Fibroblast of skin of right biceps (primary cell): ENCODE measurements at places on chromosomes 11 and 22.

- no peak for DNase-seq
Observed at GRCh38 chr22:42928969-42929837, 72.1 kb upstream of the ARFGAP3 start.

GRCh38 chr11:93652161-93652597 is 9.3 kb upstream of the CEP295 start:
- peak; percentile 47 for DNase-seq

DNA sequence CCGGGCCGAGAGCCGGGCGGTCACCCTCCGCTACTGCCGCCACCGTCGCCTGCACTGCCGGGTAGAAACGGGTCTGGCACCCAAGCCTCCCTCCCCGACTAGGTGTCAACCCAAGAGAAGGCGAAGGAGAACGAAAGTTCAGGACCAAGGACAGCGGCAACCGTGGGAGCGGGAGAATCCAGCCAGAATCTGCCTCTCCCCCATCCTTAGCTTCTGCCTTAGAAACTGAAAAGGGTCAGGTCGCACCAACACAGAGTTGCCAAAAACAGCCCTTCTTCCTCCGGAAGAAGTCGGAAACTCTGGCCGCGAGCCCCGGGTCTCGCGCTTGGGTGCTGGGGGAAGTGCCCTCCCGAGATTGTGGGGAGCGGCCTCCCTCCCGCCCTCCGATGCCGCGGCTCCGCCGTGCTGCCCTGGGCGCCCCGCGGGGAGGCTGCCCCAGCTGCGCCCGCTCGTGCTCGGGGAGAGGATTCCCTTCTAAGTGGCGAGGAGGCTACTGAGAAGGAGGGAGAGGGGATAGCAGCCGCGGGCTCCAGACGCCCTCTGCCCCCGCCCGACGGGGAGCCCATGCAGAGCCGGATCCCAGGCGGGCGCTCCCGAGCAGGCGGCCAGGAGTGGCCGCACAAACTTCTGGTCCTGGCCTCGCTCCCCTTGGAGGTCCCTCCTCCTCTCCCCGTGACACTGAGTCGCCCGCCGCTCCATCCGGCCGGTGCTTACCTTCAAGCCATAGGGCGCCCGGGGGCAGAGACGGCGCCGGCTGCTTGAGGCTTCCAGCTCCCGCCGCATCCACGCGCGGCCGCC is 637 bp downstream of the DRD2 start:
- peak; percentile 79 for DNase-seq

GRCh38 chr22:39349967-39350726 is at the start of gene SYNGR1:
SYNGR1 (plus strand) TSS chr22:39349991; CDS start chr22:39350011, 20 bp downstream.
- DNase-seq: no peak

DNA sequence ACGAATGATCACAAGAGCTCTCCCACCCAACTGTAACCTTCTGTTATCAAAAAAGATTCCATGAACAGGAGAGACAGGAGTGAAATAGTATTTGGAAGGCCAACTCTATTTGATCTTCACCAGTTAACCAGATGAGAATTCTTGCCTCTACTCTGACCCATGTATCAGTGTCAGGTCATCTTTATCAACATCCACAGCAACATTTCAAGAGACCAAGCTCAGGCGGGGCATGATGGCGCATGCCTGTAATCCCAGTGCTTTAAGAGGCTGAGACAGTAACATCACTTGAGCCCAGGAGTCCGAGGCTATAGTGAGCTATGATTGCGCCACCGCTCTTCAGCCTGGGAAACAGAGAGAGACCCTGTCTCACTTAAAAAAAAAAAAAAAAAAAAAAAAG is 62.3 kb downstream of the GAB2 start:
- no peak for DNase-seq

GRCh38 chr11:1487091-1487850 is 692 bp upstream of the MOB2 start:
- no peak for DNase-seq

DNA sequence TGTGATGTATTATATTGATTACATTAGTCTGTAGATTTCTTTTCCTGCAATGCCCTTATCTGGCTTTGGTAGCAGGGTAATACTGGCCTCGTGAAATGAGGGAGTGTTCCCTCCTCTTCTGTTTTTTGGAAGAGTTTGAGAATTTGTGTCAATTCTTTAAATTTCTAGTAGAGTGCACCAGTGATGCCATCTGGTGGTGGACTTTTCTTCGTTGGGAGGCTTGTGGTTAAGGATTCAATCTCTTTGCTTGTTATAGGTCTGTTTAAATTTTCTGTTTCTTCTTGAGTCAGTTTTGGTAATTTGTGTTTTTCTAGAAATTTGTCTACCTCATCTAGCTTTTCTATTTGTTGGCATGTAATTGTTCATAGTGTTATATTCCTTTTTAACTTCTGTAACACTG is 18.9 kb downstream of the SHANK3 start:
- DNase-seq: no peak

- no peak for DNase-seq
Observed at GRCh38 chr11:40819230-40819629, 640.2 kb downstream of the LRRC4C start.

DNA sequence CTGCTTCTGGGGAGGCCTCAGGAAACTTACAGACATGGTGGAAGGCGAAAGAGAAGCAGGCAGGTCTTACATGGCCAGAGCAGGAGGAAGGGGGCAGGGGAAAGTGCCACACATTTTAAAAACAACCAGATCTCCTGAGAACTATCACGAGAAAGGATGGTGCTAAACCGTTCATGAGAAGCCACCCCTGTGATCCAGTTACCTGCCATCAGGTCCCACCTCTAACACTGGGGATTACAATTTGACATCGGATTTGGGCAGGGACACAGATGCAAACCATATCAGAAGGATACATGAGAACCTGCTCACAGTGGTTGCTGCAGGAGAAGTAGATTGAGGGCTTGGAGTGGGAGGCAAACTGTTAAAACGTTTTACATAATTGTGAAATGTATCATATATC is 152.2 kb downstream of the ADAMTS15 start:
- DNase-seq: no peak

DNA sequence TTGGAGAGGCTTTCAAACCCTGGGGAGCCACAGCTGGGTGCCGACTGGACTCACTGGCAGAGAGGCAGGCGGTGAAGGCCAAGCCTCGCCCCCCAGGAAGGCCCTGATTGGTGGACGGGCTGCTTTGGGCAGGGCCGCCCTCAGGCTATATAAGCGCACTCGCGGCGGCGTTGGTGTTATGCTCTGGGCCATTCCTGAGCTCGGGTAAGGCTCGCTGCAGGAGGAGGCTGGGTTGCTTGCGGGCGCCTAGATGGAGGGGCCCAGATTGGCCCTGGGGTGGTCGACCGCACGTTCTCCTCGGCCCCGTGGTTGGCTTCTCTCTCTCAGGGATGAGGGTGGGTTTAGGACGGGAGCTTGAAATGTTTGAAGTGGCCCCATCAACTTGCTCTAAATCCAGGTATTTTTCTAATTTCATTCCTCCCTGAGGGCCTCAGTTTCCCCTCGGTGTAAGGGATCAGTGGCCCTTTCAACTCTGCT is at the start of gene SPDYC:
TSS of gene SPDYC (plus strand) at position 176 of the 477 bp plus-strand sequence. CDS start 1,125 bp downstream, outside the sequence.
- no peak for DNase-seq

DNA sequence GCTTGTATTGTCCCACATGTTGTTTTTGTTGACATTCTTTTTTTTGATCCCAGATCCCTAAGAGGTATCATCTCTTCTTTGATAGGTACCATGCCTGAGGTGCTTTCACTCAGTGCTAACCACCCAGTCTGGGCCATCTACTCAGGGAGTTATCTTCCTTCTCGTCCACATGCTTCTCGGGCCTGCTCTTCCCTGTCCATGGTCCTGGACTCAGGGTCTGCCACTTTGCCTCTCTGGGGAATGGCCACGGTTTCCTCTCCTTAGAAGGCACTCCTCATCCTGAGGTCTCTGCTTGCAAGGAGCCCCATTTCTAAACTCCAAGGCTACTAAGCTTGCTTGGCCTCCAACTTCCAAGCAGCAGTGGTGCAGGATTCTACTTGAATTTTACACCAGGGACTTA is 227.0 kb upstream of the NCAM1 start:
- DNase-seq: peak; percentile 54

DNA sequence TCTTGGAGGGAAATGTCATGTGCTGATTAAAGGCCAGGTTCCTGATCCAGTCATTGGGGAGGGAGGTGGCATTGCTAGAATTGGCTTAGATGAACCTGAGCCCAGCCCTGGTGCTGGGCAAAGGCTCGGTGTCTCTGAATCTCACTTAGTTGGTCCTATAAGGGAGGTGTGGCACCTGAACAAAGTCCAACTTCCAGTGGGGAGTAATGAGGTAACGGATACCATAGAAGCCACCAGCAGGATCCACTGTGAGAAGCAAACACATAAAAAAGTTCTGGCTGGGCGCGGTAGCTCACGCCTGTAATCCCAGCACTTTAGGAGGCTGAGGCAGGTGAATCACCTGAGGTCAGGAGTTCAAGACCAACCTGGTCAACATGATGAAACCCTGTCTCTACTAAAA is 26.6 kb downstream of the PRDM11 start:
- DNase-seq: no peak

DNA sequence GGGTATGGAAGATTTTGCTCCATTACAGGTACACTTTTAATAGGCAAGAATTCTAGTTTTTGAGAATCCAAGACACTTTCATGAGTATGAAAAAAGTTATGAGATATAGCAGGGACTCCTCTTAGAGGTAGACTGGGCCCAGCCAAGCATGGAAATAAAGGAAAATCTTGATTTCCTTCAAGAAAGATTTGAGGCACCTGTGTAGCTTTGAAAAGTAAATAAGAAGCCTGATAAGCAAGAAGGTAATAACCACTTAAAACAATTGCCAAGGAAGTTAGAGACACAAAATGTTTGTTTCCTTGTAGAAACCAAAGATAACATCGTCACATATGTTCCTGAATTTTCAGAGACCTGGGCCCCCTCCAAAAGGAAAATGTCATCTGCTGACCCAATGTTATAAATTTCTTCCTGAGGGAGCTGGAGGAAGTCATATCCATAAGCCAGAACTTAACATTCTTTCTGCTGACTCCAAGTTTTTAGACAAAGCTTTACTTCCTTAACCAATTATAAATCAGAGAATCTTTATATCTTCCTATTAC is 314.5 kb upstream of the ANO3 start:
- DNase-seq: no peak

DNA sequence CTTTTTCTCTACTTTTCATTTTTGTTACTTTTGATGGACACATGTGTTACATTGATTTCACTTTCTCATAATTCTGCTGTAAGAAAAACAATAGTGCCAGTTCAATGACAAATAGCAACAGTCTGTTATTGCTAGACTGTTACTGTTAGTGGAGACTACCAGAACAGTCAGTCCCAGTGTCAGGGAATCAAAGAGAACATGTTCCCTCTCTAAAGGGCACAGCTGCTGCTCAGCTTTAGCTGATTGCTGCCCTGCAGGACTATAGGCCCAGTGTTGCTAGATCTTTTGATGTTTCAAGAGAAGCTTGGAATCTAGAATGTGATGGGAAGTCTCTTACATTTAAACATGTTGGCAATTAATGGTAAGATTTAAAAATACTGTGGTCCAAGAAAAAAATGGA is 3.4 kb downstream of the BIRC3 start:
- DNase-seq: no peak

DNA sequence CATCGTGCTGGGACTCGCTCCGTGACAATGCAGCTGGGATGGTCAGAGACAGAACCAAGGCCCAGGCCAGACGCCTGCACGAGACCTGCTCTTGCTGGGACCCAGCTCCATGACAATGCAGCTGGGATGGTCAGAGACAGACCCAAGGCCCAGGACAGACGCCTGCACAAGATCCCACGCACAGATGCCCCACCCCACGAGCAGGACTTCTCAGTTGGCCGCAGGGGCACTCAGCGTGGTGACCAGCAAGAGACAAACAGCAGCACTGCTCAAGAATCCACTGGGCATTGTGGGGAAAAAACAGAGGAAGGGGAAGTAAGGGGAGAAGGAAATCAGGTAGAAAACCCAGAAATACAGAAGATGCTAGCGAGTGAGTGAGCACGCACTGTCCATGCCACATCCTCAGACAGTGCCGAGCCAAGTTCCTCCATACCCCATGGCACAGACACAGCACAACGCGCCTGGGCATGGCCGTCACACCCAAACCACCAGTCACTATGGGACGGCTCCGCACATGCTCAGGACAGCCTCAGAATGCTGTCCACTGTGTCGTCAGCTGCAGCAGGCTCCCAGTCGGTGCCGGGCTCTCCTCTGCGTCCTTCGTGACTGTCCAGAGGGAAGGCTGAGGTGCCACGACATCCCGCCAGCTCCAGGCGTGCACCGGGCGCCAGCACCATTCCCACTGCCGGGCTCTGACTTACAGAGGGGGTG is 44.5 kb downstream of the BRD1 start:
- DNase-seq: no peak

GRCh38 chr11:56923116-56923515 is 65.6 kb upstream of the OR5AK2 start:
- DNase-seq: no peak

DNA sequence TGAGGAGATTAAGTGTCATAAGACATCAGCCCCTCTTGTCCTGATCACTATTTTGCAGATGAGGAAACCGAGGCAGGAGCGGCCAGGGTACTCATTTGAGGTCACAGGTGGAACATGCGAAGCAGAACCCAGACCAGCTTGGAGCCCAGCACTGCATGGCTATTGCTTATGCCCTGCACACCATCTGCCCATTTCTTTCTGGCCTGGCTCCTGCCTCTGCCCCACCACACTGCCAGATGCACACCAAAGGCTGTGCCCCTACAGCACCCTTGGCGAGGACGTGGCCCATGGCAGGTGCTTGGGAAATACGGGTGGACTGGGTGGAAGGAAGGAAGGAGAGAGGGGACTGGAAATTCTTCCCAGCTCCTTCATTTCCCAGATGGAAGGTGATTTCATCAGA is 222.9 kb downstream of the CTTN start:
- no peak for DNase-seq

DNA sequence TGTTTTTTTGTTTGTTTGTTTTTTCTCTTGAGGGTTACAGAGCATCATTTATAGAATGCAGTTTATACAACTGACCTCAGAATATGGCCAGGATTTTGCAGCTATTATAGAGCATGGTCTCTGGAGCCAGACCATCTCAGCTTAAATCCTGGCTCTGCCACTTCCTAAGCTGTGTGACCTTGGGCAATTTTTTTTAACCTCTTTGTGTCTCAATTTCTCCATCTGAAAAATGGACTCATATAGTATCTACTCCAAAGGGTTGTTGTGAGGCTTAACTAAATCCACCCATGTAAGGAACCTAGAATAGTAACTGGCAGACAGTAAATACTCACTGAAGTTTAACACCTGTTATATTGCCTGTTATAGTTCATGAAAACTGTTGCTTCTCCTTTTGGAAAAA is 8.3 kb upstream of the DGAT2 start:
- DNase-seq: no peak

- DNase-seq: no peak
Observed at GRCh38 chr22:33600113-33600512, 320.2 kb downstream of the LARGE1 start.
